ENCODE measurements at places on chromosomes 2 and 18.

GRCh38 chr18:13710414-13710831, 15.9 kb downstream of the FAM210A start:
- no peak for DNase-seq

- DNase-seq: no peak
Measured at GRCh38 chr2:143802242-143802641, 673.0 kb downstream of the ARHGAP15 start.

GRCh38 chr18:64100116-64100922, 48.6 kb downstream of the LINC00305 start:
- DNase-seq: no peak

GRCh38 chr18:9950289-9951016, 36.6 kb downstream of the VAPA start:
- DNase-seq: no peak

- DNase-seq: no peak
Measured at GRCh38 chr18:61203151-61203550, 130.1 kb upstream of the CDH20 start.

DNA sequence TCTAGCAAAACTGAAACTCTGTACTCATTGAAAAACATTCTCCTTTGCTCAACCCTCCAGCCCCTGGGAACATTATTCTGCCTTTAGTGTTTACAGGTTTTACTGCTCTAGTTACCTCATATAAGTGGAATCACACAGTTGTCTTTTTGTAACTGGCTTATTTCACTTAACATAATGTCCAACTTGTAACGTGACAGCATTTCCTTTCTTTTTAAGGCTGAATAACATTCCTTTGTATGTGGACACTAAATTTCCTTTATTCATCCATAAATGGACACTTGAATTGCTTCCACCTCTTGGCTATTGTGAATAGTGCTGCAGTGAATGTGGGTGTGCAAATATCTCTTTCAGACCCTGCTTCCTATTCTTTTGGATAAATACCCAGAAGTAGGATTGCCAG, 144.9 kb downstream of the ACTR3 start:
- no peak for DNase-seq

GRCh38 chr2:100619951-100620350, 57.2 kb downstream of the PDCL3 start:
- no peak for DNase-seq

DNA sequence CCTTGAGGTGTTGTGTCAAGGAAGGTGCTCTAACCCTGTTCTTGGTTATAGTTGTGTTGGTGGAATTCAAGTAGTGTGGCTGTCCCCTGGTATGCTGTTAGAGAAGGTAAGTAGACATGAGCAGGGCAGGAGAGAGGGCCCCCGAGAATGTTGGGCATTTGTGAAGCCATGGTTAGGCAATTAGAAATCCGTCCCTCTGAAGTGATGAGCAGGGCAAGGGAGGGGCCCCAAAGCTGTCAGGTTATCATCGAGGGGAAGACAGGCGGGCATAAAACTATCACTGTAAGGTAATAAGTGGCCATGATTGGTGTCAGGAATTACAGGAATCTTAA, 5.2 kb downstream of the XRCC5 start:
- no peak for DNase-seq

GRCh38 chr18:5914951-5915350, 19.6 kb upstream of the TMEM200C start:
- no peak for DNase-seq

DNA sequence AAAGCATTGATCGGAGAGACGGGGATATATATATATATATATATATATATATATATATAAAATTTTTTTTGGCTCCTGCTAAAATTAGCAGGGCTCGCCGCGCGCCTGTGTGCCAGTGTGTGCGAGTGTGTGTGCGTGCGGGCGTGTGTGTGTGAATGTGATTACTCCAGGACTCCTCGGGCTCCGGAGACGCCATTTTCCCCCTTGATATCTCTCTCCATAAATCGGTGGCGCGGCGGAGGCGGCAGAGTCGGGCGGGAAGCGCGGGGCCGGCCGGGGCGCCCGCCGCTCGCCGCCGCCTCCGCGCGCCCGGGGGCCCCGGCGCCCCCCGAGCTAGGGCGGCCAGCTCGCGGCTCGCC, 795 bp upstream of the SETBP1 start:
- no peak for DNase-seq

DNA sequence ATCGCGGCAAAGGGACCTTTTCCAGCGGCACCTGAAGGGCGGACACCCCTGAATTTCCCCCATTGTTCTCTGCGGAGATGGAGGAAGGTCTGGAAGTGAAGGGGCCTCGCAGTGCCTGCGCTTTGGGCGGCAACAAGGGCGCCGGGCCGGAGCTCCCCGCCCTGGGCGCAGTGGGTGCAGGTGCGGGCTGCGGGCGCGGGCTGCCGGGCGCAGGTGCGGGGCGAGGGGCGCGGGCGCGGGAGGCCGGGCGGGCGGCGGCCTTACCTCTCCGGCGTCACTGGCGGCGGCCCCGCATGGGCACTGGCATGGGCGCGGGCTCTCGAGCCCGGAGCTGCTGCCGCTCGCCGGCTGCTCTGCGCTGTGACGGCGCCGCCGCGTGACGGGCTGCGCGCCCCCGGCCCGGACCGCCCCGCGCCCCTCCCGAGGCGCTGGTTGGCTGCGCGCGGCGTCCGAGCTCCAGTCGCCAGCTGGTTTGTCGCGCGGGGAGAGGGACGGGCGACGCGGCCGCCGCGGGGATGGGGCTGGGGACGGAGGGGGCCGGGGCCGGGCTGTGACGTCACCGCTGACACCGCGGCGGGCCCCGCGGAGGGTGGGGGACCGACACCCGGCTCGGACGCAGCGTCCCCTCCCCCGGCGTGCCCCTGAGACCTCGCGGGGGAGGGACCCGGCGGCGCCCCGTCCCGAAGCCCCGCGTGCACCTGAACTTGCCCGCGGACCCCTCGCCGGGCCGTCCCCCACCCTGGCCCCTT, at the start of gene KIF1A:
KIF1A (minus strand) TSS at position 362 of the 749 bp plus-strand sequence. CDS start 22,467 bp downstream, outside the sequence.
- DNase-seq: no peak

DNA sequence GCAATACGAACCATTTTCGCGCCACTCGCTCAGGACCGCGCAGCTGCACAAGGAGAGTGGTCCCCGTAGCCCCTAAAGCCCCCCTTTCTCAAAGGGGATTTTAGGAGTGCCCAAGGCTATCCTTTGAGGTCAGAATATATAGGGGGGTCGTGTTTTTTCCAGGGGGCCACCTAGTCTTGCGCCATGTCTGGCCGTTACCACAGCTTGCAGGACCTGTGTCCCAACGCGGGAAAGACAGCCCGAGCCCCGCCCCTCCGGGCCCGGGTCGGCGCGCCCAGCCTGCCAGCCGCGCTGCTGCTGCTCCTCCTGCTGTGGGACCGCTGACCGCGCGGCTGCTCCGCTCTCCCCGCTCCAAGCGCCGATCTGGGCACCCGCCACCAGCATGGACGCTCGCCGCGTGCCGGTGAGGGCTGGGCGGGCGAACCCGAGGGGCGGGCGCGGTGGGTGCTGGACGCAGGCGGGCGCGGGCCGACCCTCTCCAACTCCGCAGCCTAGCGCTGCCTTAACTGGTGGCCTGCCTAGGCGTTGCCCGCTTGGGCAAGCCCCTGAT, at the start of gene CDCA7:
CDCA7 (plus strand) TSS at position 291 of the 550 bp plus-strand sequence; CDS start at position 383, 92 bp downstream.
- no peak for DNase-seq

GRCh38 chr2:221042926-221043325, 529.2 kb downstream of the EPHA4 start:
- DNase-seq: no peak

GRCh38 chr2:30223413-30223874, 7.9 kb upstream of the LBH start:
- no peak for DNase-seq

DNA sequence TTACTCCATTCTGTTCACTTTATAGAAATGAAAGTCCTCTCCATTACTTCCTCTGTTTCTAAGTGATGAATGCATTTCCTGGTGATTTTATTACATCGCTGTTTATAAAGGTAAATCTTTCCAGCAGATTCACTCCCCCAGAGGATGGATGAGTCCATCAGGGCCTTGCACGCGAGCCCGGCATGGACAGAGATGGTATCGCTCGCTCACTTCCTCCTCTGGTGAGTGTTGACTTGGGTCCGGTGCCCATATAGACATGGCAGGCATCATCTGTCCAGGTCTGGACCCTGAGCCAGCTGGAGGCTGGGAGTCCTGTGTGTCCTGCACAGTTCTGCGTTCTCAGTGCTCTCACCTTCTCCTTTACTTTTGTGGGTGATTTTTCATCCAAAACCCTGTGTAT, 733.6 kb upstream of the SALL3 start:
- DNase-seq: no peak

- no peak for DNase-seq
Measured at GRCh38 chr18:50284255-50284885, 3.0 kb upstream of the MBD1 start.

DNA sequence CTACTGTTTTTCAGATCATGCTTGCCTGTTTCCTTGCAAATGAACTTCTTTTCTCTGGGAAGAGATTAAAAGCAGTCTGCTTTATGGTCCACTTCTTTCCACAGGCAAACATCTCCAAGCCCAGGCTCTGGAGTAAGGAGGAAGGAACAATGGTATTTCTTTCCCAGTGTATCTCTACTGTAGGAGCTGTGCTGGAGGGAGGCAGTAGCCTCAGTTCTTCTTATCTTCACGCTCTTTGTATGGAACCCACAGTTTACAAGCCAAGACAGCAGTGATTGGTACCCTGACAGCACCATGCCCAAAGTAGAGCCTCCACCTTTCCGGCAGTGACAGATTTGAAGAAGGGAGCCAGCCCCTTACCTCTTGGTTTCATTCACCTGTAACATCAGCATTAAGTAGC, 35.2 kb downstream of the SPOPL start:
- DNase-seq: no peak

GRCh38 chr2:65292461-65293011, 64.9 kb downstream of the ACTR2 start:
- no peak for DNase-seq

DNA sequence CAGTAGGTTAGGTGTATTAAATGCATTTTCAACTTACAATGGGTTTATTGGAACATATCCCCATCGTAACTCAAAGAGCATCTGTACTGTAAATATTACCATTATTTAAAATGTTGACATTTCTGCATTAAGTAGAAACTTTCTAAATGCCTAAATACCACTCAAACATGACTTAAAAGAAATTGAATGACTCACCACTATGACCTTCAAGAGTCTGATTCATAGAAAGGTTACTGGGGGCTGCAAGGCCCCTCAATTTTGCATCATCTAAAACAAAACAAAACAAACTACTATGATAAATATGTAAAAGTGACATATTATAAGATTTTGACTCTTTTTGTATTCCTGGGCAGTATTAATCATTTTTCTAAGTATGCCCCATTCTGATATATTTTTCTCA, 7.6 kb downstream of the WDR35 start:
- no peak for DNase-seq

DNA sequence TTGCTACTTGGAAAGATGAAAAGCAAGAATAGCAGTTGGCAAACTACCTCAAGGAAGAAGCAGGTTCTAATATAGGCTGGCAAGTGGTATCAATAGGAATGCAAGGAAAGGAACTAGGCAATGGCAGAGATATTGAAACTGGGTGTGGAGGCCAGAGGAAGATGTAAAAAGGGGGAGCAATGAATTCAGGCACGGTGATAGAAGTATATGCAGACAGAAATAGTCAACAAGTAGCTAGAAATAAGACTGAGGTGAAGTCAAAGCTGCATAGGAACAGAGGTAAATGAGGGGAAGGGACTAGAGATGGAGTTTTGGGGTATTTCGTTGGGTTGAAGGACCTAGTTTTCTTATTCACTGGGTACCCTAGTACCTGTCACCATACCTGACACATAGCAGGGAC, 4.1 kb downstream of the PCBP1 start:
- DNase-seq: no peak

GRCh38 chr2:241964133-241964532, 94.6 kb downstream of the RTP5 start:
- no peak for DNase-seq

- no peak for DNase-seq
Measured at GRCh38 chr18:10116574-10116973, 202.8 kb downstream of the VAPA start.

DNA sequence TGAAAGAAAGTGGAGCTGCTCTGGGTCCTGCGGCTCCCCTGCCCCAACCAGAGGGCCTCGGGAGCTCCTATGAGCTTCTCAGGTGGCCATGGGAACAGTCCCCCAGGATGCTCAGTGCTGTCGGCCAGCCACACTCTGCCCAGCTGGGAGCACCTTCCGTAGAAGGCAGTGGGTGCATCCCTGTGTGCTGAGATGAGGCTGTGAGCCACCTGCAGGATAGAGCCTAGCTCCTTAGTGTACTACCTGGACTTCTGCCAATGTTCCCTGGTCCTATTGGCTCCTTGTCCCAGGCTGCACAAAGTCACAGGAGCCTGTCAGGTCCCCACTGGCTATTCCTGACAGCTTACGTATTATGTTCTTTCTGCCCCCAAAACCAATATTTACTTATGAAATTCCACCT, 16.1 kb downstream of the PRELID3A start:
- no peak for DNase-seq

DNA sequence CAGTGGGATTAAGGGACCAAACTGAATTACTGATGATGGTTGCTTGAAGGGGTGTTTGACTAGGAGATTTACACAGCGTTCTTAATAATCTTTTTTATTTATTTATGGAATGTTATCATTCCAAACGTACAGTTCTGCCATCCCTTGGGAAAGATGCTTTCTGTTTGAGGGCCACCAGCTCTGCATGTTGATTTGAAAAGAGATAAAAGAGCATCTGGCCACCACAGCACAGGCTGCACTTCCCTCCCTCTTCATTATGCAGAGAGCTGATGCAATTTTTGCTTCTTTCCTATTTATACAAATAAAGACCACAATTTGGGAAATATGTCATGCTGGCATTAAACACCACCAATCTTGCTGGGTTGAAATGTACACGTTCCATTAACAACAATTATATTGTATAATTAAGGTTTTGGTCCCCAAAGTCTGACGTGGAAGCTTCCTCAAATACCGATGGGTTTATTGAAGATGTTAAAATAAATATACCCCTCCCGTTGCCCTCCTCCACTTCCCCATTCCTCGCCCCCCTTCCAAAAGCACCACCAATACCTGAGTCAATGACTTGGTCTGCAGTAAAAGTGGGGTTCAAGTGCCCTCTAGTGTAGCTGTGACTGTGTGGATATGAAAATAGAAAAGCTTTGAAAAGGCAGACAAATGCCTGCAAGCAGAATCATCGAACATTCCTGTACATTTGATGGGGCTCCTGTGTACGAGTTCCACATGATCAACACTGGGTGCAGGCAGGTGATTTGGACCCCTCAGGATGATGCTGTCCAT, 211.9 kb downstream of the HRH4 start:
- DNase-seq: no peak

DNA sequence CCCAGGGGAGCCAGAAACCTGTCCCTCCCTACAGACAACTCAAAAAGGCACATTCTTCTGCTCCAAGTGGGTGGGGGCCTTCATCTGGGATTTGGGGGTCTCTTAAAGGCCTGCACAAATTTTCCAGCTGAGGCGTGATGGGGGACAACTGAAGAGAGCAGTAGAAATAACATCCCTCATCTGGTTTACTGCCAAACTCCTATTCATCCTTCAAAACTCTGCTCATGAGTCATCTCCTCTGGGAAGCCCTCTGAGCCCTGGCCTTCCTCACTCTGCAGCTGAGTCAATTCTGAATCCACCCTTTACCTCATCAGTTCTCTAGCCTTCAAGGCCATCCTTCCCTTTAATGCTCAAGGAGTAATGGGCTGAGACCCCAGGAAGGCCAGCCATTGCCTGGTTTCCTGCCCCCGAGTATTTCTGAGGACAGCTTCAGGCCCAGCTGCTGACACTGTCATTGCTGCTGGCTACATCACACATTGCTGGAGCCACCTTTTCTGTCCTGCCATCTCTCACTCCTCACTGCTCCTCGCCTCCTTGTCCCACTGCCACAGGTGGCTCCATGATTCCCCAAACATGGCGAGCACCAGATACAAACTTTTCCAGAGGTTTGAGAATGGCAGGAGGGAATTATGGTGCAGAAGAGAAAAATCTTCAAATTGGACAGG, 32.2 kb upstream of the GLI2 start:
- no peak for DNase-seq

GRCh38 chr18:74040459-74041332, 106.9 kb downstream of the FBXO15 start:
- peak; percentile 1 for DNase-seq

Data from stimulated activated CD8-positive, alpha-beta memory T cell treated with anti-CD3 and anti-CD28 coated beads, Interleukin-2, amount 100 ng/mL, for 1 hour (primary cell).